Colonic mucosa (tissue), 4 donors: ENCODE measurements at places on chromosomes 3 and 15.

GRCh38 chr3:61991706-61992105 is 381.6 kb downstream of the FEZF2 start:
- H3K27me3 ChIP-seq = no peaks in the 10 kb centered on the region
- H3K4me1 ChIP-seq = no peaks in the 10 kb centered on the region
- H3K4me3 ChIP-seq = no peak overlapping the region

GRCh38 chr15:90071220-90071807 is 31.0 kb downstream of the IDH2 start:
- no peaks in the 10 kb centered on the region for H3K27me3 ChIP-seq
- no peak overlapping the region for H3K4me3 ChIP-seq
- peak; percentile 90 for DNase-seq
- H3K4me1 ChIP-seq = no peaks in the 10 kb centered on the region

DNA sequence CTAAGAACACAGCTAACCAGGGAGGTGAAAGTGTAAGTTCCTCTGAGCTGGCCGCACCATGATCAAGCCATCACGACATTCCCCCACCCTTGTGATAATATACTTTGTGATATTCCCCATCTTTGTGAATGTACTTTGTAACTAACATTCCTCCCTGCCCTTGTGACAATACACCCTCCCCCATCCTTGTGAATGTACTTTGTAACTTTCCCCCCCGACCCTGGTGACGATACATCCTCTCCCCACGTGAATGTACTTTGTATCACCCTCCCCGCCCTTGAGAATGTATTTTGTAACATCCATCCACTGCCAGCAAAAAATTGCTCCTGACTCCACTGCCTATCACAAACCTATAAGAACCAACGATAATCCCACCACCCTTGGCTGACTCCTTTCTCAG is 20.2 kb upstream of the OR5H6 start:
- no peak for DNase-seq
- no peak overlapping the region for H3K27ac ChIP-seq
- no peaks in the 10 kb centered on the region for H3K4me1 ChIP-seq
- H3K36me3 ChIP-seq = no peaks in the 10 kb centered on the region
- no peak overlapping the region for H3K4me3 ChIP-seq

- H3K4me3 ChIP-seq = peak overlapping the region; percentile 30
- H3K36me3 ChIP-seq = no peaks in the 10 kb centered on the region
- peak; percentile 58 for DNase-seq
- no peaks in the 10 kb centered on the region for H3K4me1 ChIP-seq
- H3K27ac ChIP-seq = peak overlapping the region; percentile 63
- no peaks in the 10 kb centered on the region for H3K27me3 ChIP-seq
These were observed 10.3 kb upstream of the KIF7 start for GRCh38 chr15:89665449-89666181.

DNA sequence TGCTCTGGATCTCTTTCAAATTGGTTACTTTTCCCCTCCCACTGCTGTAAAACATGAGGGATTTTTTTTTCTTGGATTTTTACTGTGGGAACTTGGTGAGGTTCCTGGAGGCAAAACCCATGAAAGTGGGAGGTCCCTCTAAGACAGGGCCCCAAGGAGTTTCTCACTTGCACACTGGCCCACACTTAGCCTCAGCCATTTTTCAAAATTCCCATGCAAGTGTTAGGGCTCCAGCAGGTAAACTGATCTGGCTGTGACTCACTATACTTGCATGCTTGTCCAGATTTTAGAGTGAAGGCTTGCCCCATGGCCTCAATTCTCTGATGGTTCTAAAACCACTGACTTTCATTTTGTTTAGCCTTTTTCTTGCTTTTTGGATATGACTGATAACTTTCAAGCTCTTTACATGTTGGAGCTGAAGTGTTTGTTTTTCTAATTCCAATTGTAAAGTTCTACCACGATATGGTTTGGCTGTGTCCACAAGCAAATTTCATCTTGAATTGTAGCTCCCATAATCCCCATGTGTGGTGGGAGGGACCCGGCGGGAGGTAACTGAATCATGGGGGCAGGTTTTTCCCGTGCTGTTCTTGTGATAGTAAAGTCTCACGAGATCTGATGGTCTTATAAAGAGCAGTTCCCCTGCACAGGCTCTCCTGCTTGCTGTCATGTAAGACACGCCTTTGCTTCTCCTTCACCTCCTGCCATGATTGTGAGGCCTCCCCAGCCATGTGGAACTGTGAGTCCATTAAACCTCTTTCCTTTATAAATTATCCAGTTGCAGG is 37.7 kb downstream of the MCCC1 start:
- H3K36me3 ChIP-seq = no peaks in the 10 kb centered on the region
- H3K27ac ChIP-seq = no peak overlapping the region
- DNase-seq = no peak
- H3K4me3 ChIP-seq = no peak overlapping the region
- H3K4me1 ChIP-seq = no peaks in the 10 kb centered on the region

DNA sequence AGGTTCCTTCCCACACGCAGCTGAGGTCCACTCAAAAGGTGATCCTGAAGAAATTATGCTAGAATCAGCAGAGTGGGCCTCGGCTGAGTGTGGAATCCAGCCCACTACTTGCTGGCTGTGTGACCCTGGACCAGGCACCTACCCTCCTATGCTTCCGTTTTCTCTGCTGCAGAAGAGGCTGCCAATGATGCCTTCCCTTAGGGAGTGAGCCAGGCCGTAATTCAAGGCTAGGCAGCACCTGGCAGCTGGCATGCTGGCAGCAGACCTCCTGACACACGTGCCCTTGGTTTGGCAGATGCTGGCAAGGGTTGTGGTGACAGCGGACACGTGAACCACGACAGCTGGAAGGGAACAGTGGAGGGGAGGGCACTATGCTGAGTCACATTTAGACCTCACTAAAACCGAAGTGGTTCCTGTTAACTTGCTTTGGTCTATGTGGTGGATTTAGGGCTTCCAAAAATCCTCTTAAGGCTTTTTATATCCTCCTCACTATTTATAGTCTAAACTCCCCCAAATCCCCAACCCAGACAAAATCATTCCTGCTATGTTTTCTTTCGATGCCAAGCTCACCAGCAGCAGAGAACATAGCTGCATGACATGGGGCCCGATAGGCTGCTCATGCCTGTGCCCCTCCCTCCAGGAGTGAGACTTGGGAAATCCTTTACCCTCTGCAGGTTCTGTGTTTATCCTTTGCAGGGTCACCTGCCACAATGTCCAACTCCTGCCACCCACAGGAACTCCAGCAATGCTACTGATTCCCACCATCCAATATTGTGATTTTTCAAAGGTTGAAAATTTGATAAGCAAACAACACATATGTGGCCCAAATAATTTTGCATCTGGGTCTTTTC is 10.6 kb upstream of the PCSK6 start:
- no peak for DNase-seq
- H3K4me1 ChIP-seq = no peaks in the 10 kb centered on the region
- no peak overlapping the region for H3K4me3 ChIP-seq
- H3K27ac ChIP-seq = no peak overlapping the region
- H3K36me3 ChIP-seq = no peaks in the 10 kb centered on the region

DNA sequence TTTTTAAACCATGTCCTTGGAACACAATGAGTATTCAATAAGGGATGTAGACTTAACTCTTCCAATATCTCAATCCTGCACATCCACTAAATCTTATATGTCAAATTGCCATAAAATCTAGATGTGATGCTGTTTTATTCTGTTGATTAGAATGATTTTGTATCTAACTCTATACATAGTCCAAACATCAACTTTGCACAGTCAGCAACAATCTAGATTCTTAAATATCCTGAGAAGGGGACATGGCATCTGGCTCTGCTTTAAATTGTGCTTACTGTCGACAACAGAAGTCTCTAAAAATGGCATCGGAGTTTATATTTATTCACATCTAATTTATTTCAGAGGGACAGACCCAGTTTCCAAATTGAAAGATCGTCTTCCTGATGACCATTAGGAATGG is 276.2 kb downstream of the GAP43 start:
- H3K4me1 ChIP-seq = no peaks in the 10 kb centered on the region
- no peaks in the 10 kb centered on the region for H3K27me3 ChIP-seq
- no peak overlapping the region for H3K27ac ChIP-seq
- DNase-seq = no peak

- no peaks in the 10 kb centered on the region for H3K4me1 ChIP-seq
- no peaks in the 10 kb centered on the region for H3K27me3 ChIP-seq
- no peak for DNase-seq
- no peak overlapping the region for H3K27ac ChIP-seq
- no peak overlapping the region for H3K4me3 ChIP-seq
These were observed 61.5 kb upstream of the SETMAR start for GRCh38 chr3:4241595-4242170.

DNA sequence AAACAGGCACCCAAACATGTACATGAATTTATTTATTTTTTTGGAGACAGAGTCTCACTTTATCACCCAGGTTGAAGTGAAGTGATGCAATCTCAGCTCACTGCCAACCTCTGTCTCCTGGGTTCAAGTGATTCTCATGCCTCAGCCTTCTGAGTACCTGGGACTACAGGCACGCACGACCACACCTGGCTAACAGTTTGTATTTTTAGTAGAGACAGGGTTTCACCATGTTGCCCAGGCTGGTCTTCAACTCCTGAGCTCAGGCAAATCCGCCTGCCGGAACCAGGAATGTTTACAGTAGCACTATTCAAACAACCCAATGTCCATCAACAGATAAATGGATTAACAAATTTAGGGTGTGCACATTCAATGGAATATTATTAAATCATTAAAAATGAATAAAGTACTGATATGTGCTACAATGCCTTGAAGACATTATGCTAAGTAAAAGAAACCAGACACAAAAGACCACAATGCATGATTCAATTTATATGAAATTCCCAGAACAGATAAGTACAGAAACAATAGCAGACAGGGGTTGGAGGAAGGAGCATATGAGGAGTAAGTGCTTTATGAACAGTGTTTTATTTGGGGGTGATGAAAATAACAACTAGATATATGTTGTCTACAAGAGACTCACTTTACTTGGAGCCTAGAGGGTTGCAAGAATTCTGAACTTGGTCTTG is 1.3 kb downstream of the LEO1 start:
- no peaks in the 10 kb centered on the region for H3K4me1 ChIP-seq
- no peak overlapping the region for H3K27ac ChIP-seq
- no peaks in the 10 kb centered on the region for H3K27me3 ChIP-seq
- H3K4me3 ChIP-seq = peak overlapping the region; percentile 83

DNA sequence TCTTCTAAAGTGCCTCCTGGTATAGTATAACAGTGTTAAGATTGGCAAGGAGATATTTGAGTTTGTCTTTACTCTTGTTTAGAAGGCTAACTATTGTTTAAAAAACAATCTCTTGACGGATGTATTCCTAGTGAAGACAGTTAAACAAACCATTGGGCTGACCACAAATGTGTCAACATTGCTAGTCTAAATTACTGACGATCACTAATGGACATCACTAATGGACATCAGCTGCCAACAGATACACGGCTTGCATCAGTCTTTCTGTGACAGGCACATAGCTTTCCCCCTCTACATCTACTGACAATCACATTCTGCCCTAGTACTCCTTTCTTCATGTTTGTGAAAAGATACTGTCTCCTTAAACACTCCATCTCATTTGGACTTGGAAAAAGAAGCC is 57.1 kb upstream of the ETV5 start:
- DNase-seq = no peak
- H3K36me3 ChIP-seq = no peaks in the 10 kb centered on the region
- no peaks in the 10 kb centered on the region for H3K4me1 ChIP-seq
- no peaks in the 10 kb centered on the region for H3K27me3 ChIP-seq
- no peak overlapping the region for H3K4me3 ChIP-seq
